Muscle of leg (tissue), 16 donors: ENCODE measurements at places on chromosomes 4 and X.

GRCh38 chr4:174521800-174522182 lies 497 bp downstream of the HPGD start:
- DNase-seq: peak; percentile 50

GRCh38 chr4:111744847-111745246 lies 400.4 kb upstream of the FAM241A start:
- no peak for DNase-seq

DNA sequence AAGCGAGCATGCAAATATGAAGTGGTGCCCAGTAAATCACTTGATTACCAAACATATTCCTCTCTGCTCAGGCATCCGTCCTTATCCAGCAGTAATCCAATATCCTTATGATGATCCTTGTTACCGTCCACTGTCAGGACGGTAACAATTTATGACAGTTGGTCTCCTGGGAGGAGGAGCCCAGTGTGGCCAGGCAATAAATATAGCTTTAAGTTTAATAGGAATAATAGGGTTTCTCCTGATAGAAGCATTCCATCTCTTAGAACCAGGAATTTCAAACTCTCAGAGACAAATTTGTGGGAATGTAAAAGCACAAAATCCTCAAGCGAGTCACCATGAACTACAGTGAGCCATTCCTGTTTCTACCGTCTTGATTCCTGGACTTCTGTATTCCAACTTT lies 171.2 kb upstream of the IL15 start:
- peak; percentile 28 for DNase-seq

GRCh38 chr4:67721770-67722597 lies 21.0 kb upstream of the UBA6 start:
- DNase-seq: no peak

- DNase-seq: no peak
These were observed 25.2 kb upstream of the FGFR3 start for GRCh38 chr4:1767770-1768366.

DNA sequence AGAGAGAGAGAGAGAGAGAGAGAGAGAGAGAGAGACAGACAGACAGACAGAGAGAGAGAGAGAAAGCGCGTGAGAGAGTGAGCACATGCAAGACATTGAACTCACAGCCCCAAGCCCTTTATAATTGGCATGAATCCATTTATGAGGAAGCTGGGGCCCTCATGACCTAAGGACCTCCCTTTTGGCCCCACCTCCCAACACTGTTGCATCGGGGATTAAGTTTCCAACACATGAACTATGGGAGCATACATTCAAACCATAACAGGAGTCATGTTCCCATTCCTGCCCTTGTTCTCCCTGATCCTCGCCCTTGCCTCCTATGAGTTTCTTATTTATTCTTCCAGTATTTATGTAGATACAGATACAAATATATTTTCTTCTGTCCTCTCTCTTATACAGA lies 269.8 kb upstream of the ARX start:
- DNase-seq: no peak

- no peak for DNase-seq
These were observed 319.6 kb downstream of the PTTG2 start for GRCh38 chr4:38279650-38280322.

DNA sequence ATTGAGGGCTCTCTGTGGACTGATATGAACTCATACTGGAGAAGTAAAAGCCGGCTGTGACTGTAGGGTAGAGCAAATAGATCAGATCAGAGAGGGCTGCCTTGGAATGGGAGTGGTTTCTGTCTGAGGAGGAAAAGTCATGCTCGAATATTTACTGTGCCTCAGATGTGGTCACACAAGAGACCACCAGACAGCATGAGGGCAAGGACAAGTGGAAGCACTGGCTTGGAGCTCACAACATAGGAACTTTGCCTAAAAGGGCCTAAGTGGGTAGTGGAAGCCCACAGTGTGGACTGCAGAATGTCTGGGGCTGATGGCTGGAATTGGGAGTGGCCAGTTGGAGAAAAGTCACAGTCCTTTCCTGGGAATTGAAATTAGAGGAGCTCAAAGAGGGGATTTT lies 19.8 kb downstream of the GLRB start:
- DNase-seq: no peak

DNA sequence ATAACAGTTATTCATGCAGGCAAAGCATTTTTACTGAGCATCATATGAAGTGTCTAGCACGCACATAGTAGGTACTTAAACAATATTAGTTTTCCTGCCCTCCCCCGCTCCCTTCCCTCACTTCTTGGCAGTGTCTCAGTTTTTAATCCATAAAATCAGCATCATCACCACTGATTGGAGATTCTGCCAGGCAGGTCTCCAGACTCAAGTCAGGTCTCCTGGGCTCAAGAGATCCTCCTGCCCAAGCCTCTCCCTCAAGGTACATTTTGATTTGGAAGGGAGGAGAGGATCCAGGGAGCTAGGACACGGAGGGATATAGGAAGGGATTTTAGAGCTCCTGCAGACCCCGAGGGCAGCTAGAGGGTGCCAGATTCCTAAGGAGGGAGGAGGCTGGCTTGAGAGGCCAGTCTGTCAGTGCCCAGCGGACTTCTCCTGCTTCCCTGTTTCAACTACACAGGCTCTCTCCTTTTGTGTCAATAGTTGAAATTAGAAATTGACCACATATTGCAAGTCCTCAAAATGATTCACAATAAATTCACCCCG lies 4.4 kb upstream of the FAT1 start:
- DNase-seq: peak; percentile 41

DNA sequence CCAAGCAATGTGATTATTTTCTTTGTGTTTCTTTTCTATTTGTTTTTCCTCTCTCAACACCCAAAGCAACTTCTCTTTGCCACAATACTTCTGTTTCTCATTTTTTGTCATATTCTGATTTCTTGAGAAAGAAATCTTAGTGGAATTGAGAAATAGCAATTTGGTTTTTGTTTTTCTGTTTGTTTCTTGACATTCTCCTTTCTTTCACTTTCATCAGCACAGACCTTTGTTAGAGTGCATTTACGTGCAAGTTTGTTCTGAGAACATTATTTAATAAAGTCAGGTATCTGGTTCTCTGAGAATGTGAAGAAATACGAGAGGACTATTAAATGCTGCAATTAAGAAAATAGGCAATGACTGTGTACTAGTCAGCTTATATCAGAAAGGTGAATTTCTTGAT lies 608.1 kb upstream of the AADAT start:
- DNase-seq: no peak

DNA sequence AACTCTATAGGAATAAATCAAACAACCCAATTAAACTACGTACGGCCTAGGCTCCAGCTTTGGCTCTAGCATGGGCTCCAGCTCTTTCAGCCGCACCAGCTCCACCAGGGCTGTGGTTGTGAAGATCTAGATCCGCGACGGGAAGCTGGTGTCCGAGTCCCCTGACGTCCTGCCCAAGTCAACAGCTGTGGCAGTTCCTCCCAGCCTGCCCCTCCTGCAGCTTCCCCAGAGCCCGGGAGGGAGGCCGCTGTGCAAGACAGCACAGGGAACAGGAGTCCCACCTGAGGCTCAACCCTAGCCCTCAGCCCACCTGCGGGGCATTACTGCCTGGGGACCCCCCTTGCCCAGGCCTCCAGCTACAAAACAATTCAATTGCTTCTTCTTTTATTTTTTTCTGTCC lies 2680.3 kb downstream of the PCDH7 start:
- DNase-seq: no peak

- no peak for DNase-seq
These were observed 14.0 kb downstream of the PNMA6F start for GRCh38 chrX:153307276-153308178.

DNA sequence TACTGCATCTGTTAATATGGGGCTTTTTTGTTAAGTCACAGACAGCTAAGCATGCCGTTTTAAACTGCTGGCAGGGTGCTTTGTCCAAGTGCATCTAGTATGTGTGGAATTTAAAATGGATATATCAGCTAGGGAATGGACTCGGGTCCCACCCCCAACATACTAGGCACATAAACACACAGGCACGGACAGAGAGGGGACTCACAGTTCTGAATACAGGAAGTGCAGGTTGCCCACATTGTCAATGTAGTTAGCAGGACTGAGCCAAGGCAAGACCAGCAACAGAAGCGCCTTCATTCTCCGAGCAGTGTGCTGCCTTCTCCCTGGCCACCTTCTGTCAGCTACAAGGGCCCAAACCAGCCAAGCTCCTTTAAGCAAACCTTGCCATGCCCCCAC lies 33.6 kb downstream of the LNX1 start:
- DNase-seq: no peak

GRCh38 chrX:4043951-4044350 lies 330.5 kb upstream of the PRKX start:
- DNase-seq: no peak

GRCh38 chrX:151396042-151396824 lies 773 bp upstream of the VMA21 start:
- peak; percentile 71 for DNase-seq

- peak; percentile 22 for DNase-seq
These were observed 55.3 kb downstream of the ZFYVE28 start for GRCh38 chr4:2363056-2363721.

GRCh38 chr4:155762334-155762733 lies 3.5 kb downstream of the GUCY1B1 start:
- DNase-seq: peak; percentile 27

- peak; percentile 80 for DNase-seq
These were observed 181.0 kb upstream of the EOLA2 start for GRCh38 chrX:150119323-150119722.

GRCh38 chr4:128366212-128366611 lies 78.6 kb upstream of the PGRMC2 start:
- DNase-seq: no peak

DNA sequence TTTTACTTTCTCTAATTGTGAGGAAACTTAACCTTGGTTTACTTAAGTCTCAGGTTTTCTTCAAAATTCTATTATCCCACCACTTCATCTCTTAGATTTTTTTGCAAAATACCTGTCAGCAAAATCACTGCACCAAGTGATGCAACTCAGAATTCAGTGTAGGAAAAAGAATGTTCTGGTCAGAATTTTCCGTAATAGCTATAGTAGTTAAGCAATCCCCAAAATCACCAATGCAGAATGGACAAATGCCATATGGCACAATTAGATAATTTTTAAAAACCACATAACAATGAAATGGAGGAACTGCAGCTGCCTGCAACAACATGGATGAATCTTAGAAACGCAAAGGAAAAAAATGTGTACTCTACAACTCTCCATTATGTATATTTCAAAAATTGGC lies 373.1 kb downstream of the NAF1 start:
- DNase-seq: no peak
